GM19239 (cell line): ENCODE measurements at places on chromosomes 5 and 9.
A peak's percentile ranks its signal among the peaks of the same experiment; 100 is the strongest.

DNA sequence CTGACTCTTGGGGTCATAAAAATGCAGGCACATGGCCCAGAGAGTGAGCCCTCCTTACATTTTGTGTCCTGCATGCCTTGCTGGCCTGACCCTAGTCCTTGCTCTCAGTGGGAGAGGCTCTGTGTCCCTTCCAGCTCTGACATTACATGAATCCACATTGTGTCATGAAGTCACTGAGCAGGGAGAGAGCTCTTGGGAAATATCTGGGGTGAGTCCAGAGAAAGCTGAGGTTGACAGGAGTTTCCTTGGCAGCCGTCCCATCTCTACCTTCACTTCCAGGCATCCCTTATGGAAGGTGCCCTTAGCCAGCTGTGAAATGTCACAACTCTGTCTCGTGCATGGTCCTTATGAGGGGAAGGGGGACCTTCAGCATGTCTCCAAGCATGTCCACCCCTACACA lies 41.0 kb downstream of the FAT2 start:
- no peak for DNase-seq

- no peak for DNase-seq
Measured at GRCh38 chr5:2451100-2451499, 300.4 kb downstream of the IRX2 start.

GRCh38 chr9:133106511-133107244 lies 14.4 kb downstream of the RALGDS start:
- no peak for DNase-seq

DNA sequence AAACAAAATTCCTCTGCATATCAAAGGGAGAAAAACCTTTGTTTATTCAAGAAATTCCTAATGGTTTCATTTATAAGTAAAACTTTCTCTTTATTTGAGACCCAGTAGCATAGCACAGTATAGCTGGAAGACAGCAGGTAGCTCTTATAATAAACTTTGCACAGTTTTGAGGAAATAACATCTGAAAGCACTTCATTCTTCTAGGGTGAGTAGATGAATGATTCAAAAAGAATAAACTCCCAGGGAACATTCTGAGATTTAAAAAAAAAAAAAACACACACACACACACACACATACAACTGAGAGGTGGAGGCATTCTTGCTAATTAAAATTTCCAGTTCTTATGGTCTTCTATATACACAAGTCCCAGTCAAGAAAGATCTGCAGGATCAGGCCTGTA lies 197.3 kb downstream of the BNC2 start:
- DNase-seq, result no peak

GRCh38 chr9:109440797-109441287 lies 57.3 kb downstream of the PTPN3 start:
- peak; percentile 72 for DNase-seq

- DNase-seq, result no peak
Measured at GRCh38 chr9:123337971-123338370, 18.0 kb upstream of the CRB2 start.

GRCh38 chr5:87340716-87341115 lies 72.0 kb downstream of the CCNH start:
- DNase-seq, result peak; percentile 18

DNA sequence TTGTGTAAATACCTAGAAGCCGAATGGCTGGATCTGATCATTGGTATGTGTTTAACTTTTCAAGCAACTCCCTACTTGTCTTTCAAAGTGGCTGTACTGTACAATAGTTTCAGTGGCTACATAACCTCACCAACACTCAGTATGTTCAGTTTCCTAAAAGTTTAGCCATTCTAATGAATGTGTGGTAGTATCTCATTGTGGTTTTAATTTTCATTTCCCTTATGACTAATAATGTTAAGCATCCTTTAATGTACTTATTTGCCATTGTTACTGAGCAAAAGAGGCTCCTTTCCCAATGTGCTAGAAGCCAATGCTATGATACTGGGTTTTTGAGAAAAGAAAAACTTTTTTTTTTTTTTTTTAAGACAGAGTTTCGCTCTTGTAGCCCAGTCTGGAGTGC lies 27.8 kb upstream of the ALDOB start:
- no peak for DNase-seq

GRCh38 chr5:31486441-31486840 lies 45.5 kb downstream of the DROSHA start:
- DNase-seq, result no peak

- no peak for DNase-seq
Measured at GRCh38 chr9:121662359-121662758, 10.9 kb downstream of the DAB2IP start.

GRCh38 chr5:59988396-59988795 lies 94.9 kb upstream of the PDE4D start:
- DNase-seq, result no peak

DNA sequence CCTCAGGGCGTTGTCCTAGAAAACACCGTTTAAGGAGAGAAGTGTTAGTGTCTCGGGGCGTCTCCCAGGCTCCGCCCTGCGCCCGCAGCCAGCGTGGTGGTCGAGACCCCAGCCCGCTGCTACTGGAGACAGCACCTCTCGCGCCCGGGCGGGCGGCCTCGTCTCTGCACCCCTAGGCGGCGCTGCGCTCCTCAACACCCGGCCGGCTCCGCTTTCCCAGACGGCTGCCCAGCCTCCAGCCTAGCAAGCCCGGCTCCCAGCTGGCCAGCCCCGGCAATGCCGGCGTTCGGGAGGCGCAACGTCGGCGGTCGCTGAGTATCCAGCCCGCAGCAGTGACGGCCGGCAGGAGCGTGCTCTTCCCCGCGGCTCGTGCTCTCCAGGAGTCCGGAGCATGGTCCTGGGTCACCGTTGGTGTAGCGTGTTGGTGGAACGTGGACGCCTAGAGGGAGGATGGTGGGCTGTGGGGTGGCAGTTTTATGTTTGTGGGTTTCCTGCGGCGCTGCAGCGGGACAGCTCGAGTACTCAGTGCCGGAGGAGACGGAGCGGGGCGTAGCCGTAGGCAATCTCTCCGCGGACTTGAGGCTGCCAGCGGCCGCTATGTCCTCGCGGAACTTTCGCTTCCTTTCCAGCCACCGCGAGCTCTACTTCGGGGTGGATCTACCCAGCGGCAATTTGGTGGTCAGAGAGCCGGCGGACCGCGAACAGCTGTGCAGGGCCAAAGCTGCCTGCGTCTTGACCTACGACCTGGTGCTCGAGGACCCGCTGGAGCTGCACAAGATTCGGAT lies 536 bp downstream of the PCDHAC1 start:
- DNase-seq, result no peak

- no peak for DNase-seq
Measured at GRCh38 chr5:180086816-180087399, 15.3 kb upstream of the RNF130 start.

DNA sequence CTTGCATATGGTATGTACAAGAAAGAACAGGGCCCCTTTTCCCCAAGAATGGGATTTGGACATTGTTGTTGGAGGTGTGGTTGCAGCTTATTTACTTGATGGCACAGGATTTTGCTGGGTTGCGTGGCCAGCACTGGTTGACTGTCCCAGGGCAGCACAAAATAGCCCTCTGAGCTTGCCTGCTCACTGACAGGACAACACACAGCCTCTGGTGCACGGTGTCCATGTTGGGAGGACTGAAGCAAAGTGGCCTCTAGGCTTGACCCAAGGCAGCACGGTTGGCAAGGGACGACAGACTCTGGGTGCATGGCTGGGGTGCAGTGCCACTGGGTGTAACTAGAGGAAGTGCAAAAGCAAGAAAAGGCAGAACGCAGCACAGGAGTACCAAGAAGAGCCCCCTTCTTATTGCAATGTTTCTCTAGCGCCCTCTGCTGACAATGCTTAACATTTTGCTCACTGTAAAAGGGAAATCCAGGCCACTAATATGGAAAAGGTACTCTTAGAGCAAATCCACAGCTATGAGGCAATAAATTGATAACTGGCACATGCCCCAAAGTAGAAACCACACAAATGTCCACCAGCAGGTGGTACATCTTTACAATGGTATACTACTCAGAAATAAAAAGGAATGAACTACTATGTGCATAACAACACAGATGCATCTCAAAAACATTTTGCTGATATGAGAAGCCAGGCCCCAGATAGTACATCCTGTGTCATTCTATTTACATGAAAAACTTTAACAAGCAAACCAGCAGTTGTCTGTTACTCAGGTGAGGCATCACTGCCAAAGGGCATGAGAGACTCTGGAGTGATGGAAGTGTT lies 47.4 kb upstream of the BARX1 start:
- DNase-seq, result peak; percentile 10

DNA sequence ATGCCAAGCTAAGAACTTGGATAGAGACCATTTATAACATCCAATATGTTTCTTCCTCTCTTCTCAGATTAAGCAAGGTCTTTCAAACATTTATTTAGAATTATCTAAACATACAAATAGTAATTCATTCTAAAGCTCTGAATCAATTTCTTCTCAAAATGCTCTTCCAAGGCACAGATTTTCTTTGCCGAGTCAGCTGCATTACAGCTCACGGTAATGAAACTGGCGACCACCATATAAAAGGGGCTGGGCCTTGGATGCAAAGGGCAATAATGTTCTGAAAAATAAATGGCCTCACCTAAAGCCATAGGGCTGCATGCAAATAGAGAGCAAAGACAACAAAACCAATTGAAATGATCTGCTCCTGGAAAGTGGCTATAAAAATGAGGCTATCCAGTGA lies 63.8 kb downstream of the MED27 start:
- no peak for DNase-seq

DNA sequence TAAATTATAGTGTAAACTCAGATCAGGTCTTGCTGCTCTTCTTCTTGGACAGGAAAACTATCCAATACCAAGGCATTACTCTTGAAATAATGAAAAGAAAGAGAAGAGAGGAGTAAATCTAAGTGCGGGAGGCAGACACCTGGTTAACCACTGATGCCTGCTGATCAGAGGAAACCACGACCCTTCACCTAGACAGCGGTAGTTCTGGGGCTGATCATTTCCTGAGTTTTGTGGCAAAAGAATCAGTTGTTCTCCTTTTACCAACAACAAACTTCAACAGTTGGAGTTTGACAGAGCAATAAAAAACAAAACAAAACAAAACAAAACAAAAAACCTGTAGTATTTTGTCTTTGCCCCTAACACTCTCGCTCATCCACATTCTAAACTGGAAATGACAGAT lies 3.0 kb downstream of the RLN1 start:
- DNase-seq, result no peak

DNA sequence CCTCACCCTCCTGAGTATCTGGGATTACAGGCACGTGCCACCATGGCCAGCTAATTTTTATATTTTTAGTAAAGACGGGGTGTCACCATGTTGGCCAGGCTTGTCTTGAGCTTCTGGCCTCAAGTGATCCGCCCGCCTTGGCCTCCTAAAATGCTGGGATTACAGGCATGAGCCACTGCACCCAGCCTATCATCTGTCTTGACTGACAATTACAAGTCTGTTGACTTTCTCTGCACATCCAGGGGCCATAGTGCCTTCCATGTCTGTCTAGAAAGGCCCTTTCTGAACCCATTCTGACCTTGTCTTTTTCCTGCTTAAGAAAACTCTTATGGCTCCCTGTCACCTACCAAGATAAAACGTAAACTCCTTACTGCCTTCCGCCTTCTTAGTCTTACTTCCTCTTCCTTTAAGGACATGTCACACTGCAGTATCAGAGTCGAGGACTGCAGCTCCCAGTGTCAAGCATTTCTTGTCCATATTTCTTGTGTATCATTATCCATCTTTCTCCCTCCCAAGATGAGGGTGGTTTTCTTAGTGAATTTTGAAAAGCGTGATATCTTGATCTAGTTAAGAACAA lies 49.9 kb upstream of the SHB start:
- DNase-seq, result no peak

DNA sequence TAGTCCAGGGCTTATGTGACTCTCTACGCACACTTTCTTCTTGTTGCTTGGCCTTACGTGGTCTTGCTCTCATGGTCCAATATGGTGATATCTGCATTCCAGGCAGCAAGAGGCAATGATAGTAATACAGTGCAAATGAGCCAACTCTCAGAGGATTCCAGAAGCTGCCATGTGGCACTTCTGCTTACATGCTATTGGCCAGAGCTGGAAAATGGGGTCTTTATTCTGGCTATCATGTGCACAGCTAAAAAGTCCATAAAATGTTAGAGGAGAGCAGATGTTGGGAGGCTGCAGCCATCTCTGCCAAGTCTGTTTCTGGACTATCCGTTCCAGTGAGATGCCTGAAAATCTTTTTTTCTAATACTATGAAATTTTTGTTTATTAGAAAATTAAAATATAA lies 2.9 kb upstream of the SEPTIN8 start:
- no peak for DNase-seq

DNA sequence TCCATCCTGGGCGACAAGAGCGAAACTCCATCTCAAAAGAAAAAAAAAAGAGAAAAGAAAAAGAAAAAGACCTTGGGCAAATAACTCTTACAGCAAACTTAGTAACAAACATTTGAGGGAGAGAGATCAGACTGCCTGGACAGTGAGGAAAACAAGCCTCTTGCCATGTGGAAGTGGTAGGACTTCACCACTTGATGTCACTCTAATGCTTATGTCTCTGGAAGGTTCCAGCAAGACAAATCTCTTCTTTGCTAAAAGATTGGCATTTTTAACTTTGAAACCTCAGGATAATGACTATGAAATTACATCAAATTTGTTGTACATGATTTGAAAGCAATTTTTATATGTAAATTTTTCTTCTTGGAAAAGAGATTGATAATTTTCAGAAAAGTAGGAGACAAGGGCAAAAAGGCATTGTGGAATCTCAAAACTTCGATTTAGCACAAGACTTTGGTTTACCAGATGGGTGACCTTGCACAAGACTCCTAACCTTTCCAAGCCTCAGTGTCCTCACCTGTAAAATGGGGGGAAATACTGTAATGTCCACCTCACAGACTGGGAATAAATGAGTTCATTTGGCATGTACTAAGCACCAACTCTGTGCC lies 5.4 kb downstream of the ACTL7B start:
- DNase-seq, result no peak

GRCh38 chr9:106613250-106613737 lies 249.7 kb upstream of the ZNF462 start:
- no peak for DNase-seq

- no peak for DNase-seq
Measured at GRCh38 chr9:86549920-86550319, 195.7 kb upstream of the TUT7 start.

DNA sequence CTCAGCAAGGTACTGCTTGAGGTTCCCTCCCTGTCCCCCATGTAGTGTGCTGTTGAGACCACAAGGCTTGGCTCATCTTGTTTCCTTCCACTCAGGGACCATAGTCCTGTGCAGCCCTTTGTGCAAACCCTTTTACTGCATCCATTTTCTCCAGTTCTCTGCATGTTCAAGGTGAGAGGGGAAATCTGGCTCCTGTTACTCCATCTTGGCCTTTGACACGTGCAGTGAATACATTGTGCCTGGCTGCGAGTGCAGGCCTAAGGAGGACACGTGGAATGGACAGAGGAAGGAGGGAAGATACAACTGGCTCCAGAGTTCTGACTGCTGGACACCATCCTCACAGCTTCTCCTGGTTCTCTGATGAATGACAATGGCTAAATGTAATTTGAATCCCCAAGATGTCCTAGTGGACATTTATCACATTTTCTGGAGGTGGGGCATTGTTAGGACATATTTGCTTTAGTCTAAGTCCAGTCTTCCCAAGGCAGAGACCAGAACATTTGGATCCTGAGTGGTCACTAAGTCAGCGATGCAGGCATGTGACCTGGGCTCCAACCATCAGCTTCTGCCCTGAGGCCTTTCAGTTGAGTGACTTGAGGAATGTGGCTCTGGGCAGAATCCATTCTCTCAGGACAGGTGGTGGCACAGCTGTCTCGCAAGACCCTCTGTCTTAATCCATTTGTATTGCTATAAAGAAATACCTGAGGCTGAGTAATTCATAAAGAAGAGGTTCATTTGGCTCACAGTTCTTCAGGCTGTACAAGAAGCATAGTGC lies 189.0 kb upstream of the DAP start:
- no peak for DNase-seq
